Activated CD4-positive, alpha-beta T cell treated with anti-CD3 and anti-CD28 coated beads, Interleukin-2, amount 50 U/mL, for 48 hours (primary cell): ENCODE measurements at places on chromosomes 6 and 20.

- no peak for DNase-seq
Observed at GRCh38 chr20:39646874-39647413, 684.8 kb downstream of the DHX35 start.

GRCh38 chr20:41643504-41643938, 25.3 kb upstream of the CHD6 start:
- DNase-seq: no peak

DNA sequence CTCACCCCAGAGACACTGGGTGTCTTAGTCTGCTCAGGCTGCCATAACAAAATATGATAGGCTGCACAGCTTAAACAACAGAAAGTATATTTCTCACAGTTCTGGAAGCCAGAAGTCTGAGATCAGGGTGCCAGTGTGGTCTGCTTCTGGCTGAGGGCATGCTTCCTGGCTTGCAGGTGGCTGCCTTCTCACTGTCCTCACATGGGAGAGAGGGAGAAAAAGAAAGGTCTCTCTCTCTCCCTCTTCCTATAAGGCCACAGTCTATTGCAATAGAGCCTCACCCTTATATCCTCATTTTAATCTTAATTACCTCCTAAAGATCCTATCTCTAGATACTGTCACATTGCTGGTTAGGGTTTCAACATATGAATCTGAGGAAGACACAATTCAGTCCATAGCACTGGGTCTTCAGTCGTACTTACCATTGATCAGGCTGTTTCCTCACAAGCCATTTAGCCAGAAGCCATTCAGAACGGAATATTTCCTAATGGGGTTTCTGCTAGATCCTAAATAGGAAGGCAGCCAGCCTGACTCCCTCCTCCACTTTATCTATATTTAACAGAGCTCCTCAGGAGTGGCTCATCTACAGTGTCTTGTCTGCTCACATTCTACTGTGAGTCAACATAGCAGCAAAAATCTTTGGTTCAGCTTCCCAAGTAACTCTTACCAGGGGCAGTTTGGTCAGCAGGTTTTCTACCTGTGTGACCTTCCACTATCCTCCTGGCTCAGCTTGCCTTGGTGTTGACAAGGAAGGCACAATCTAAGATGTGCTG, 42.2 kb downstream of the CD164 start:
- no peak for DNase-seq

DNA sequence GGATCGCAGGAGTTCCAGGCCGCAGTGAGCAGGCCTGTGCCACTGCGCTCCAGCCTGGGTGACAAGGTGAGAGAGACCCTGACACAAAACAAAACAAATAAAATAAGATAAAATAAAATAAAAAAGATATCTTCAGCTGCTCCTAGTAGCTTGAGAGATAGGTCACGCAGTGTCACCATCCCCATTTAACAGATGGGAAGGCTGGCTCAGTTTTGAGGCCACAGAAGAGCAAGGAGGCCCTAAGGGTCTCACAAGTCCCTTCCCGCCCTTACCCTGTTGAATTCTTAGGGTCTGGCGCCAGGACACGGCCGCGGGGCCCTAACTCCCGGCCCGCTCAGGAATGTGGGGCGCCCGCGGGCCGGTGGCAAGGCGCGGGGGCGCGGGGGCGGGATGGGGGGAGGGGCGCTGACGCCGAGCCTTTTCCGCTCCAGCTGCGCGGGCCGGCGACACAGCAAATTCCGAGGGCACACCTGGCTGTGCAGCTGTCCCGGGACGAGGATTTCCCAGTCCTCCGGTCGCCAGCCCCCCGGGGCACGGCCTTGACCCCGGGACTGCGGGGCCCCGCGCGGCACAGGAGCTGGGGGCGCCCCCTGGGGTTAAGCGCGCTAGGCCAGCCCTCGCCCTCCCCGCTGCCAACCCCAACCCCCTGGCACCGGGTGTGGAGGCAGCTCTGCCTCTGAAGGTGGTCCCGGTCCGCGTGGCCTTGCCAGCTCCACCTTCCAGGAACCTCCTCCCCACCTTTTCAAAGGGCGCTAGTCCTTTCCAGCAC, 10.3 kb upstream of the R3HDML start:
- peak; percentile 22 for DNase-seq

DNA sequence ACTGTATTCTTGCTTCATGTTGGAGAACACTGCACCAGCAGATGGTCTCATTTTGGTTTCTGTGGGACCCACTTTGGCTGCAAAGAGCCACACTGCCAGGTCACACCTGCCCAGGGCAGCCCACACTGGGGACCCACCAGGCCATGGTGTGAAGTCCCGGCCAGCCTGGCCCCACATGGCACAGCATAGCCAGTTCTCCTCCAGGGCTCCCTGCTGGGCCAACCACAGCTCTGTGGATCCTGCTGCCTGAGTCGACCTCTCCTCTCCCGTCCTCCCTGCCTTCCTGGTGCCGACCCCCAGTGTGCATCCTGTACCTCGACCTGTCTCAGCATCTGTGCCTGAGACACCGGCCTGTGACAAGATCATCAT, 3.0 kb downstream of the ARFRP1 start:
- no peak for DNase-seq

DNA sequence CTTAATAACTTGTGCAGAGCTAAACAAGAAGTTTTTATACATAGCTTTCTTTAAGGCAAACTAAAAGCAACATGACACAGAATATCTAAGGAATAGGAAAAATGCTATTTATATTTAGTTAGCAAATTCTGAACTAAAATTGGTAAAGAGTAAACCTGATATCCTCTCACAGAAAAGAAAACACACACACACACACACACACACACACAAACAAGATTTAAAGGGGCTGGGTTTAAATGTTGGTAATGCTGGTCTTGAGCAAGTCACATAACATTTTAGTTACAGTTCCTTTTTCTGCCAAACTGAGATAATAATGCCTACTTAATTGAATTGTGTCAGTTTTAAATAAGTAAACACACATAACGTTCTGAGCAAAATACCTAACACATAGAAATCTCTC, 1.6 kb downstream of the TRDN start:
- DNase-seq: no peak

GRCh38 chr6:15472621-15473020, 190.2 kb downstream of the DTNBP1 start:
- no peak for DNase-seq

DNA sequence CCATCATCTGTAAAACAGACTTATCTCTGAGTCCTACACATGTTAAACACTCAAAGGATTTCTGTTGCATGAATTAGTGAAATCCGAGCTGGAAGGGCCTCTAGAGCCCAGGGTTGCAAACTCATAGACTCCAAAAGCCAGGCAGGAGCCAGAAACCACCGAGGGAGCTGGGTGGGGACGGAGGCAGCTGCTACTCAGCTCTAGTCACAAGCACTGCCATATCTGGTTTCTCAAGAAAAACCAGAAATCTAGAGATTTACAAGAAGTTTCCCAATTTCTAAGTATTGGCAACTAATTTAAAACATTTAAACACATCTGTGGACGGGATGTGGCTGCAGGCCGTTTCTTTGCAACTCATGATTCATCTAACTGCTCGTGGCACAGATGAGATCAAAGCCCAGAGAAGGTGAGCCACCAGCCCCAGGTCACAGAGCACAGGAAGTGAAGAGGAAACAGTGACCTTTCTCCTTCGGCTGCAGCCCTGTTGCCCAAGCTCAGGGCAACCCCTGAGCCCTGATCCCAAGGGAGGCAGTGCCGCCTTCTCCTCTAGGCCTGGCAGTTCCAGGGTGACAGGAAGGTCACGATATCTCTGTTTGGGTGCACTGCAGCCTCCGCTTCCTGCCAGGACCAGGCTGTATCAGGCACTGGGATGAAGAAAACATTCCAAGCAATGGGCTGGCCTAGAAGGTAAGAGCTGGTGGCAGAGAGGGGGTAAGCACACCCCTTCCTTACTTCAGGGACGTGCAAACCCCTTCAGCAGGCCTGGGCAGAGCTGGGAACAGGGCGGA, 26.4 kb upstream of the PTGIS start:
- peak; percentile 84 for DNase-seq

GRCh38 chr6:140671926-140672325, 1297.5 kb upstream of the CITED2 start:
- DNase-seq: no peak

GRCh38 chr20:1341561-1342265, 12.8 kb upstream of the SDCBP2 start:
- no peak for DNase-seq

- no peak for DNase-seq
Observed at GRCh38 chr20:12414446-12415274, 497.0 kb downstream of the BTBD3 start.

GRCh38 chr6:7815716-7816115, 89.8 kb downstream of the BMP6 start:
- no peak for DNase-seq

- DNase-seq: no peak
Observed at GRCh38 chr6:44649365-44650025, 262.0 kb downstream of the CDC5L start.

- no peak for DNase-seq
Observed at GRCh38 chr20:34575271-34575670, 16.8 kb downstream of the MAP1LC3A start.

- no peak for DNase-seq
Observed at GRCh38 chr20:10362674-10363073, 71.3 kb downstream of the MKKS start.

DNA sequence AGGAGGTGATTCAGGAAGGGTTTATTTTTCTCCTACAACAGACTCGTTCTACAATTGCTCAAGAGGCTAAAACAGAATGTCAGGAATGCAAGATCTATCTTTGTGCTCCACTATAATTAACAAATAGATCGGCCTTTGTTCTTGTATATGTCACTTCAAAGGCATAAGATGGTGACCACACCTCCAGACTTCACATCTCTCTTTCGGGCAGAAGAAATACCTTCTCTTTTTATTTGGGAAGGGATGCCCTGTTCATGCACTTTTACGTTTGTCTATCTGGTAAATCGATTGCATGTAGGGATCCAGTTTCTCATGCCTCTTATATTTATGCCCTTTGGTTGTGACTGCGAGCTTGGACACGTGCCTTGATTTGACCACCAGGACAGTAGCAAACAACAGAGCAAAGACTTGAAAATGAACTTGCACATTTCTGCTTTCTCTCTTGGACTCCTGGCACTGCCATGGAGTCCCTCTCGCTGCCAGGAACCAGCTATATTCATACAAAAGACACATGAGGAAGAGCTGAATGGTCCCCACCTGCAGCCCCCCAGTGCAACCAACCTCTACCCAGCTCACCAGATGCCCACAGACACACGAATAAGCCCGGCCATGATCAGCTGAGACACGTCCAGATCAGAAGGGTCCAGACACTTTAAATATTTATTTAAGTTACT, 219.8 kb upstream of the STXBP5 start:
- no peak for DNase-seq

DNA sequence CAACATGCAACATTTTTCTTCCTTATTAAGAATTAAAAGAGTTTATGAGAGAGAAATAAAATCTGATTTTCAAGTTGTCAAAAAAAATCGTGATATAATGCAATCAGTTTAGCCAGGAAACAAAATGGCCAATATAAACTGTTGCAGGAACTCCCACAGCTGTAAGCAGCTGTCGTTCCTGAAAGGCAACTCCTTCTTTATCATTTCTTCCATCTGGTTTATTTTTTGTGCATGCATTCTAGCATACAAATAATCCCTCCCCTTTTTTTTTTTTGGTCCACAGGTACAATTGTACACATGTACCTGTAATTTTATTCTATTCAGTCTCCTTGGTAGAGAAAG, 19.7 kb downstream of the TRAF3IP2 start:
- DNase-seq: no peak

- DNase-seq: no peak
Observed at GRCh38 chr6:33213166-33213988, 5.1 kb downstream of the RING1 start.

DNA sequence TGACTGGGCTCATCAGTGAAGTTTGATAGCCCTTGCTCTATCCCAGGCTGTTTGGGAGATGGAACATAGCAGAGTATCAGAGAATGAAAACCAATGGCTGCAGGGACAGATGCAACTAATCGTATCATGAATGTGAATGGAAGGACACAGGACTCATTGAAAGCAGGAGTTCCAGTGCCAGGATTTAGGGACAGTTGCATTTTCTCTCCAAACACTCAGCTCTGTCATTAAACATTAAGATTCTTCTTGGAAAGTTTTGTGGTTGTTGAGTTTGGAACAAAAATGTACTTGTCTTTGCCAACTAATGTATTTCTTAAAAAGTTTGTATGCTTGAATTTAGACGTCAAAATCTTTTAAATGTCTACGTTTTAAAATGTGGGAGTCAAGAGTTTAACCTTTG, 31.0 kb upstream of the GSTA5 start:
- no peak for DNase-seq

DNA sequence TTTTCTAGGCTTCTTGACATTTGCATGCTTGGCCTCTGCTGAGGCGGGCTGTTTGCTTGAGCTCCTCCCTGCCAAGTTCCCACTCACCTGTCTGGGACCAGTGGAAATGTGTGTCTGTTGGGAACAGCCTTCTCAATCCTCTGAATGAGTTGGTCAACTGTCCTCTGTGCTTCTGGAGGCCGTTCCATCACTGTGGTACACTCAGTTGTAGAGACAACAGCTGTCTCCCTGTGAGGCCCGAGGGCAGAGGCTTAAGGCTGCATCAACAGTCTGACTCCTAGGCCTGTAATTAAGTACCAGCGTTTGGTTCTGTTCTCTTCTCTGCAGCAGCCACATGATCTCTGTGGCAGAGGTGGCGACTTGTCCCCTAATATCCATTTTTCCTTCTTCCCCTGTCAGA, 110.9 kb downstream of the CDC5L start:
- DNase-seq: no peak

GRCh38 chr6:20687494-20687893, 153.2 kb downstream of the CDKAL1 start:
- DNase-seq: no peak

GRCh38 chr6:169014211-169015197, 239.1 kb downstream of the THBS2 start:
- no peak for DNase-seq

GRCh38 chr6:7219310-7219709, 93.7 kb downstream of the SSR1 start:
- DNase-seq: no peak

DNA sequence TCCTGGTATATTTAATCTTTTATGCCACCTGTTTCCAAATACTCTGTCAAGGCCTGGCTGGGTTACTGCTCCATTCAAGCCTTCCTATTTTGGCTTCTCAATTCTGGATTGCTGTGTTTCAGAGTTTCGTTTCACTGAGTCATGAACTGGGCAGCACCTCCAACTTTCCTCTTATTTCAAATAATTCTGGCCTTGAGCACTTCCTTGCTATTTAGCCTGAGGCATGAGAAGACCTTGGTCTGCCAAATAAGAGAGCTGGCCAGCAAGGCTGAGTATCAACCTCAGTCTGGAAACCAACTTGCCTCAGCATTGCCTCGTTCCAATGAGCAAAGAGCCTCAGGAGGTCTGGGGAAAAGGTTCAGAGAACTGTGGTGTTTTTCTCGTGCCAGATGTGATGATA, 66.6 kb downstream of the TNFAIP3 start:
- no peak for DNase-seq

- DNase-seq: no peak
Observed at GRCh38 chr6:156502969-156503504, 274.1 kb upstream of the ARID1B start.

GRCh38 chr20:46056970-46057855, 28.2 kb downstream of the SLC12A5 start:
- DNase-seq: peak; percentile 24

DNA sequence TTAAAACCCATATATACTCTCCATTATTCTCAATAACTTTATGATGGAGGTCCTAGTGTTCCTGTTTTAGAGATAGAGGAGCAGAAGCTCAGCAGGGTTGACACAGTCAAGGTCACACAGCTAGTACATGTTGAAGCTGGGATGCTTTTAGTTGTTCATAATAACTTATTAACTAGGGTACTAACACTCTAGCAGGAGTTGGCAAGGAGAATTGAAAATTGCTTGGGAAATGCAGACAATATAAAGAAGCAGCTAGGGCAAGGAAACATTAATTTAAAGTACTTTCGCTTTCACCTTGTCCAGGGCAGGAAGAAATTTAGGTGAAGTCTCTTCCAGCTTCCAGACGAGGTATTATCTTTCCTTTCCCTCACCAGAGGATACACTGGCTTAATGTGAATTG, 133.7 kb downstream of the RCAN2 start:
- no peak for DNase-seq
